Activated T-helper 1 cell treated with anti-CD3 and anti-CD28 coated beads, Interleukin-2, amount 50 U/mL, for 16 hours (primary cell): ENCODE measurements at places on chromosomes 4 and X.

- no peak for DNase-seq
These were observed 173.9 kb upstream of the KLF3 start for GRCh38 chr4:38489924-38490639.

DNA sequence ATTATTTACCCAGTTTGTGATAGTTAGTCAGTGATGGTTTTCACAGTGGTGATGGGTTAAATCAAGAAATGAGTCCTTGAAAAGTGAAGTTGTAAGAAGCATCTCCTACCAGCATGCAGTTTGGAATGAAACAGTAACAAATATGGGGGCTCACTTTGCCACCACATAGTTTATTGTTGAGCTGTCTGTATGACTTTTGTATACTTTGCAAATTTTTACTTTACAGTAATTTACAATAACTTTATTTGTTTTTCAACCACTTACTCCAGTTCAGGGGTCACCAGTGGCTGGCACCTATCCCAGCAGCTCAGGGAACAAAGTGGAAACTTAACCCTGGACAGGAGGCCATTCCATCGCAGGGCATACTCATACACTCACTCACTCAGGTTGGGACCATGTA is 64.5 kb upstream of the ANKRD50 start:
- no peak for DNase-seq

DNA sequence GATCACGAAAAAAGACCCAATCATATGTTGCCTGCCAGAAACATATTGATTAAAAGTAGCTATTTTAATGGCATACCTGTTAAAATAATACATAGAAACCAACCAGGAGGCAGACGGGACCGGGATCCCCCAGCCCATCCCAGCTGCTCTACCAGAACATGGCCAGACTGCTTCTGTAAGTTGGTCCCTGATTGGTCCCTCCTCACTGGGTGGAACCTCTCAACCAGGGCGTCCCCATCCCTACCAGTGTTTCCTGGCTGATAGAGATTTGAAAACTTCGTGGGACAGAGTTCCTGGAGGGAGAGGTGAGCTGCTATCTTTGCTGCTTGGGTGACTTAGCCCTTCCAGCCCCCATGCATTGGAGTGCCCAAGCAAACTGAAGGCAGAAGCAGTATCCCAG is 256.2 kb downstream of the TRAM1L1 start:
- no peak for DNase-seq

DNA sequence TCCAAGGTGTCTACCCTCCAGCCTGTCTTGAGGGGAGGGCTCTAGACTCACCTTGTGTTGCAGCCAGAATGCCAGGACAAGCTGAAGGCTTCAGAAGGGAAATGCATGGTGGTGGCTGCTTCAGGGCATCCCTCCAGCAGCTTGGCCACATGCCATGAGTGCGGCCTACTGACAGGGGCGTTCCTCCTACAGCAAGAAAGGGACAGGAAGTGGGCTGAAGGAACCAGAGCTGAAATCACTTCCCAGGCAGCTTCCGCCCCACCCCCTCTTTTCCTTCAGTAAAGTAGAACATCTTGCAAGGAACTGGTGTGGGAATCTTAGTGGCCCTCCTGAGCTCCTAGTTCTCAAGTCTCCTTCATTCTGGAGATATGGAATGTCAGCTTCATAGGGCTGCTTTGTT is 167.5 kb upstream of the DGKK start:
- no peak for DNase-seq

DNA sequence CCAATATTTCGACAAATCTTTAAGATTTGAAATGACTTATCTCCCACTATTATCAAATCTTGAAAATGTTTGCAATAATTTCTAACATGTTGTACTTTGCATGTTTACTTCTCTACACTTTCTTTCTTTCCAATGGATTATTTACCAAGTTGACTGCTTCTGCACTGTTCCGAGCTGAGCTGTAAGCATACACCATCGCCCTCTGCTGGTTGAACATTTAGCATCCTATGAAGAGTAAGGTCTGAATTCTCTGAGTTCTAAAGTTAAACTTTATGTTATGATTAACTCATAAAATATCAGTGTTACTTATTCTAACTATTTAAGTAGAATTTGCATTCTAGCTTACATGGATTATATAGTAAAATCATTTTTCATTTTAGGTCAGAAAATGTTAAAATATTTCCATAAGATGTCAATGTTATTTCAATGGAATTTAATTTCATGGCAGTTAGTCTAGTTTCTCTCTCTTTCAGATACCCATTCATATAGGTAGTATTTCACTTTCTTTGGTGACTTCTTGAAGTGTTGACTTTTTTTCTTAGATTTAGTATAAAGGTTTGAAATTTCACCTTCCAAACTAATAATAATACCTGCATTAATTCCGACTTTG is 137.4 kb downstream of the DKK2 start:
- no peak for DNase-seq

DNA sequence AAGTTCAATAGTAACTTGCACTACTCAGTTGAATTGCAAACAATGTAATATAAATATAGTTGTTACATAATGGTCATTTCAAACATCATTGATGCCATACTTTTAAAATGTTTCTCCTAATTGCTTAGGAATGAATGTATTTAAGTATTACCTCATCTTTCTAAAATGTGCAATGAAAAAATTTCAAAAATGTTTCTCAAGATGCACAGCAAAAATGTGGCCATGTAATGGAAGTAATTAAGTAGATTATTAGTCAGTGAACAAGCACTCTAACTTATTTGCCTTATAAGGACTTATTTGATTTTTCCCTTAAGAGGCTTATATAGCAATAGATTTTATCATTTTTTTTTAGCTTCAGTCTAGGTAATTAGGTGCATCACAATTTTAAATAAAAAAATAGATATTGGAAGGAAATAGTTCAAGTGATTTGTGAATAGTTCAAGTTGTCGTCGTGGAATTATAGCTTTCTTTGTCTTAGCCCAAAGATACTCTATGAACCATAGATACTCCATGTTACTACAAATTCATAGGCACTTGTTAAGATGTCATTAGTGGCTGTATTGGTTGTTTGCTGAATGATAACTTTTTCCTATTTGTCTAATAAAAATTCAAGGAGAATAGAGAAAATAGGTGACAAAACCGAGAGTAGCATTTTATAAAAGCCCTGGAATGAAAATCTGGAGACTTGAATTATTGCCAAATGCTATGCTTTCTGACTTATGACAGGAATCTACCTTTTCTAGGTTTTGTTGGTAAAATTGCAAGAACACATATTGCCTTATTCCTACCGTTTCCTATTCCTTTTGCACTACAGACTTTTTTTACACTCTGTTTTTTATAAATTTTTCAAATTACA is 118.5 kb downstream of the TLL1 start:
- DNase-seq = no peak

- DNase-seq = no peak
These were observed 13.5 kb downstream of the KDM5C start for GRCh38 chrX:53211391-53211978.

DNA sequence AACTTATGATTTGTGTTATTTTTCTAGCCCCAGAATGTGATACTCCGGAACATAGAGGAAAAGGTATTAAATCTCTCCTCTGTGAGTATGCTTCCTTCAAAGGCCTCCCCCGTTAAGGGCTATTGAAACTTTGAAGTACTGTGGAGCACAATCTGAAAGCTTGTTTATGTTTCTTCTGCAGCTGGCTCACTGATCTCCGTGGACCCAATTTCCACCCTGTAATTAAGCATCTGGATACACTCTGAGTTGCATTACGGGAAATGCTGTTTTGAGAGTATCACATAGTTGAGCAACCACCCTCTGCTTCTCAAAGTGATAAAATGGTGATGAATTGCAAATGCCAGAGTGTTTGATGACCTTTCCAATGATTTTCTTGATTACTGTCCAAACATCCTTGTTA is 296.8 kb upstream of the PABPC5 start:
- DNase-seq = no peak

GRCh38 chr4:122739174-122739573 is 6.7 kb downstream of the BBS12 start:
- DNase-seq = no peak

GRCh38 chr4:81290813-81291212 is 75.8 kb upstream of the PRKG2 start:
- DNase-seq = no peak

DNA sequence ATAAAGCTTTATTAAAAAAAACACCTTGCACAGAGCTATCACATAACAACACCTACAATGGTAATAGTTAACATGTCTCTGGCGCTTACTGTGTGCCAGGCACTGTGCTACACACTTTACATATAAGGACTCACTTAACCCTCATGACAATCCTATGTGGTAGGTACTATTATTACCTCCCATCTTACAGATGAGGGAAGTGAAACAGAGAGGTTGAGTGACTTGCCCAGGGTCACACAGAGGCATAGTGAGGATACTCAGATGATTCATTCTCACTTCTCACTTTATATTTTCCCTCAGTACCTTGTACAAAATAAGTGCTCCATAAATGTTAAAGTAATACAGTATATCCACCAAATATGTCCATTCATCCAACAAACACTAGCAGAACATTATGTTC is 43.4 kb upstream of the IQSEC2 start:
- DNase-seq = no peak

DNA sequence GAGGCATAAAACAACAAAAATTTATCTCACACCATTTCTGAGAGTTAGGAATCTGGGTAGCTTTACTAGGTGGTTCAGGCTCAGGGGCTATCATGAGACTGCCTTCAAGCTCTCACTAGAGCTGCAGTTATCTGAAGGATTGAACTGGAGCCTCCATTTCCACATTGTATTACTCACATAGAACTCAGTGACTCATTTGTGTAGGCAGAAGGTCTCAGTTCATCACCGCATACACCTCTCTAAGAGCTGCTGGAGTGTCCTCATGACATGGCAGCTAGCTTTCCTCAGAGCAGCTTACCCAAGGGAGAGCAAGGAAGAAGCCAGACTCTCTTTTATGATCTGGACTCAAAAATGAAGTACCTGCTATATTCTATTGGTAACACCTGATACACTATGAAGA is 389.2 kb downstream of the IQCM start:
- no peak for DNase-seq

- no peak for DNase-seq
These were observed 129.6 kb upstream of the QRFPR start for GRCh38 chr4:121510341-121510874.

- DNase-seq = no peak
These were observed 21.3 kb downstream of the FANCB start for GRCh38 chrX:14851526-14851925.

DNA sequence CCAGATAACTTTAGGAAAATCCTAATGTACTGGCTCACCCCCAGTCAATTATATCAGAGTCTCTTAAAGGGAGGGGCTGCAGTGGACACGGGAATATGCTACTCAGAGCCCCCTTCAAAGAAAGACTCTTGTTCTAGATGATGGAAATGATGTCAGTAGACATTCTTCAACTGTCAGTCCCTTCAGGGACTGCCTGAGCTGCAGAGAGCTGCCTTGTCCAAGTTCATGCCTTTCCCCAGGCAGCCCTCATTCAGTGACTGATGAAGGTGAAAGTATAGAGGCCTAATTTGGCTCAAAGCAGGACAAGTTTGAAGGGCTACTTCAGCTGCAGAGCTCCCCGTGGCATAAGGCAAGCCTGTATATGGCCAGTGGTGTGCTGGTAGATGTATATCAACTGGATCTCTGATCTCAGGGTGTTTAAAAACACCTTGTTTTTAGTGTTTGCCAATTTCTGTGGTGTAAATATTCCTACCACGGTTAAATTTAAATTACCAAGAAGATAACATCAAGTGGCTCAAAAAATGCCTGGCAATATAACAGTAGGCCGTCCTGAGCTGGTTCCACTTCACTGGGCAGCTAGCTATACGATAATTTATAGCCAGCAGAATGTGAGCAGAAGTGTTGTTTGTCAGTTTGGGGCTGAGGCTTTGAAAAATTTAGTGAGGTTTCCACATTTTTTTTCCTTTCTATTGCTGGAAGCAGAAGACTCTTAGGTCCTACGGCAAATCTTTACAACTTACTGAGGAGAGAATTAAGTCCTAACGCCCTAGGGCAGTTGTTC is 748.8 kb upstream of the FTHL17 start:
- no peak for DNase-seq

GRCh38 chr4:114615435-114615834 is 16.8 kb downstream of the UGT8 start:
- DNase-seq = no peak

- DNase-seq = no peak
These were observed 41.4 kb upstream of the PPP2R3B start for GRCh38 chrX:427812-428725.

DNA sequence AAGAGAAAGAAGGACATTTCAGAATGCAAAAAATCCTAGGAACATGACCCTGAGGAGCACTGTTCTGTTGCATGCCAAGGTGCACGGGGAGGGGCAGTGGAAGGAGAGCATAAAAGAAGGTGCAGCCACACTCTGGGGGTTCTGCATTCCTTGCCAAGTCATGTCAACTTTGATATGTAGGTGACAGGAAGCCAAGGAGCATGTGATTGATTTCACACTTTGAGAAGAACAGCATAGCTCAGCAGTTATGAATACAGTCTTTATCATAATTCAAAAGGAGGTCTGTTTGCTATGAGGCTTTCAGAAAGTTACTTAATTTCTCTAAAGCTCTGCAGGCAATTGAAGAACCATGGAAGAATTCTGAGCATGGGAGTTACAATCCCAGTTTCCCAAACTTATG is 50.6 kb downstream of the SCFD2 start:
- DNase-seq = no peak

DNA sequence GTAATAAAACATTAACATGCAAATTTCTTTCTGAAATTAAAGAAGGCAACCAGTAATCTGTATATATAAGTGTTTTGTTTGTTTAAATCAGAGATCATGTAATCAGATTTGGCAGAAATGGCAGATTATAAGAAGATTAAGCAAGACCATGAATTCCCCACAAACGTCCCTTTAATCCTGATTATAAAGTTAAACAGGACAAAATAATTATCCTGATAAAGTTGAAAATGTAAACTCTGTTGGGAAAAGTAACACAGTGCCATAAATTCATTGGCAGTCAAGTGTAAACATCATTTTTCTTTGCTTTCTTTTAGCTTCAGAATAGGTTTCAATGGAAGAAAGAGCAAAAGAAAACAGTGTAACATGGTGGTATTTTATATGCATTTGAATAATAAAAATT is 256.3 kb downstream of the KCNIP4 start:
- no peak for DNase-seq

- no peak for DNase-seq
These were observed 26.8 kb downstream of the FAM114A1 start for GRCh38 chr4:38894322-38894982.

GRCh38 chrX:130688360-130688759 is 214.6 kb downstream of the ENOX2 start:
- DNase-seq = no peak

DNA sequence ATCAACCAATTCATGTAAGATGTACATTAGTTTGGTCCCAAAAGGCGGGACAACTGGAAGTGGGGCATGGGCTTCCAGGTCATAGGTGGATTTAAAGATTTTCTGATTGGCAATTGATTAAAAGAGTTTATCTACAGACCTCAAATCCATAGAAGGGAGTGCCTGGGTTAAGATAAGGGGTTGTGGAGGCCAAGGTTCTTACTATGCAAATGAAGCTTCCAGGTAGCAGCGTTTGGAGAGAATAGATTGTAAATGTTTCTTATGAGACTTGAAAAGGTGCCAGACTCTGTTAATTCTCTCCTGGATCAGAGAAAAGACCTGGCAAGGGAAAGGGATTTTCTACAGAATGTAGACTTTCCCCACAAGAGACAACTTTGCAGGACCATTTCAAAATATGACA is 2.4 kb downstream of the MGST2 start:
- DNase-seq = no peak
